Activated CD8-positive, alpha-beta memory T cell treated with anti-CD3 and anti-CD28 coated beads, Interleukin-2, amount 10 ng/mL, durations not matched to agents 7 days and 5 days (primary cell): ENCODE measurements at places on chromosomes 16 and 17.

DNA sequence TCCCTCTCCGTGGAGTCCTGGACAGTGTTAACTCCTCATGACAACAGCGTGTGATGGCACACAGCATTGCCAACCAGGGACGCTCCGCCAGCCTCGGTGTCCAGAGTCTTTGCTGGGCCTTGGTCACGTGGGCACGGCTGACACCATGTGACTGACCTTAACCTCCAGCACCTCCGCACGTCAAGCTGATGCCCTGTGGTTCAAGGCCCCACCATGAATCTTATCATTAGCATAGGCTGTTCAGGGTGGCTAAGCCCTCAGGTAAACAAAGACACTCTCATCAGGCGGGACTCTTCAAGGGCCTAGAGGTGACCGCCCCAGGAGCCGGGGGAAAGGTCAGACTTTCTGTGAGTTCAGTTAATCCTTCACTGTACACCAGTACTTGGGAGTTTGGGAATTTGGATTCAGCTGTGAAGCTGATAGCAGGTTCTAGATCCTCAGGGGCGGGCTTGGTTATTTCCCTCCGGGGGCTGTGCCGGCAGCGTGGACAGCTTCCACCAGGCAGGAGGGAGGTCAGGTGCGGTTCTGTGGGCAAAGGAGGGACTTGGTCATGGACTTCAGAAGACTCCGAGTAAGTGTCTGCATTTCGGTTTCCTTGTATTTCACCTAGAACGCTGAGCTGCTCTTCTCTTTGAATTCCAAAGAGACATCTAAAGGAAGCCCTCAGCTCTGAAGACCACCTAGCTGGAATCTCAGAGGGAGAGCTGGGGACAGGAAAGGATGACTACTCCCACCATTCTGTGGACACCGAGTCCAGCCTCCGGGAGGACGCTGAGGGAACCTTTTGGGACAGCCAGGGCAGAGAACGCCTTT is 195.5 kb upstream of the CIBAR2 start:
- no peak overlapping the region for H3K4me3 ChIP-seq
- peaks cover 62% of the 10 kb centered on the region for H3K4me1 ChIP-seq
- DNase-seq, result no peak
- H3K27ac ChIP-seq, result peak overlapping the region; percentile 32

GRCh38 chr17:17757391-17757791 is 76.1 kb downstream of the RAI1 start:
- no peak overlapping the region for H3K4me3 ChIP-seq
- peak; percentile 66 for DNase-seq
- H3K27ac ChIP-seq, result peak overlapping the region; percentile 78
- no peaks in the 10 kb centered on the region for H3K27me3 ChIP-seq
- peaks cover 36% of the 10 kb centered on the region for H3K4me1 ChIP-seq
- no peaks in the 10 kb centered on the region for H3K36me3 ChIP-seq

GRCh38 chr17:73265646-73266640 is 4.3 kb upstream of the CPSF4L start:
- H3K4me1 ChIP-seq, result no peaks in the 10 kb centered on the region
- no peak for DNase-seq
- no peaks in the 10 kb centered on the region for H3K36me3 ChIP-seq
- no peaks in the 10 kb centered on the region for H3K27me3 ChIP-seq

DNA sequence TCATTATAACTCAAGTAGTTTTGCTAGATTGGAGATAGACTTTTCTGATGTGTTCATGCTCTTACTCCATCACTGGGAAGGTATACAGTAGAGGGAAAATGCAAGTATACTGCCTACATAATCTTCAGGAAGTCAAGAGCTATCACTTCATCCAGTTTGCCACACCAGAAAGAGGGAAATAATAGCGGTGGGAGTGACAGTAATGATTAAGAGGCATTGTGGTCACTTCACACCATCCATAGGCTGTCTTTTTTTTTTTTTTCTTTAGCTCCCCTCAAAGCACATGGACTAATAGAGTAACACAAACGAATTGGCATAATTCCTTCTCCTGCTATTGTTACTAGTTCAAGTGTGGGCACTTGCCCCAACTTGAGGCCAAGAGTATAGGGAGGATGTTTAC is 28.4 kb upstream of the HLF start:
- DNase-seq, result no peak
- no peaks in the 10 kb centered on the region for H3K36me3 ChIP-seq
- no peak overlapping the region for H3K4me3 ChIP-seq
- H3K27me3 ChIP-seq, result peaks cover 25% of the 10 kb centered on the region
- H3K4me1 ChIP-seq, result peaks cover 16% of the 10 kb centered on the region

GRCh38 chr17:68961214-68961882 is 6.2 kb upstream of the ABCA8 start:
- no peaks in the 10 kb centered on the region for H3K4me1 ChIP-seq
- no peak overlapping the region for H3K4me3 ChIP-seq

GRCh38 chr17:28811651-28812090 is 30.9 kb downstream of the FAM222B start:
- H3K36me3 ChIP-seq, result peaks cover 2% of the 10 kb centered on the region
- DNase-seq, result peak; percentile 43
- H3K4me1 ChIP-seq, result peaks cover 25% of the 10 kb centered on the region
- H3K27me3 ChIP-seq, result no peaks in the 10 kb centered on the region
- peak overlapping the region; percentile 83 for H3K4me3 ChIP-seq
- peak overlapping the region; percentile 83 for H3K27ac ChIP-seq

GRCh38 chr17:30290696-30291542 is 825 bp downstream of the BLMH start:
- H3K4me1 ChIP-seq, result peaks cover 22% of the 10 kb centered on the region
- DNase-seq, result peak; percentile 66
- peaks cover 20% of the 10 kb centered on the region for H3K36me3 ChIP-seq
- no peaks in the 10 kb centered on the region for H3K27me3 ChIP-seq
- peak overlapping the region; percentile 90 for H3K27ac ChIP-seq
- peak overlapping the region; percentile 98 for H3K4me3 ChIP-seq

DNA sequence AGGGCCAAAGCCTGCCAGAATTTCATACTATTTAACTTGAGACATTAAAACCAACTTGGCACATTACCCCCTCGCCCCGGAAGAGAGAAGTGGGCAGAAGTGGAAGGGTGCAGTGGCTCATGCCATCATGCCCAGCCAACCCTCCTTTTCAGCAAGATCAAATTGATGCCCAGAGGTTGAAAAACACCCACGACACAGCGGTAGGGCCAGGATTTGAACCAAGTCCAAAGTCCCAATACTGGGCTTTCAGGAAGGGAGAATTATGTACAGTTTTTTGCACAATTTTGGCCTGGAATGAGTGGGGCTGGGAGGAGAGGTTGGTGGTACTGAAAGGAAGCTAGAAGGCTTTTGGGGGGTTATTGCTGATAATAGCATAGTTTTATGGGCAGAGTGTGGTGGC is 11.0 kb downstream of the PDP2 start:
- no peak overlapping the region for H3K4me3 ChIP-seq
- no peak for DNase-seq
- peaks cover 38% of the 10 kb centered on the region for H3K4me1 ChIP-seq
- H3K27me3 ChIP-seq, result no peaks in the 10 kb centered on the region
- H3K27ac ChIP-seq, result peak overlapping the region; percentile 0
- peaks cover 11% of the 10 kb centered on the region for H3K36me3 ChIP-seq
